ENCODE measurements at places on chromosomes 5 and 9. TPM values are rescaled to one million over a fixed set of nuclear protein-coding genes. Genes with fewer than 3 reads are reported as not detected.

Gene PRR7
- total RNA-seq, result 5.3 TPM

Gene CYLC2
- not detected for total RNA-seq

Gene SPINK13
- not detected for total RNA-seq

Gene ISOC1
- total RNA-seq, result 21.4 TPM

Gene ADRA1B
- total RNA-seq, result 0.49 TPM

Gene ITGA2
- total RNA-seq, result 17.6 TPM

Gene ALDH1A1
- total RNA-seq, result not detected

Gene TEX48
- 1.6 TPM for total RNA-seq

Gene CDC20B
- 0.53 TPM for total RNA-seq

GRCh38 chr5:138224712-138225111 is 11.6 kb upstream of the CDC23 start:
- H3K27me3 ChIP-seq, result peaks cover 20% of the 10 kb centered on the region
- no peak overlapping the region for H3K27ac ChIP-seq
- H3K36me3 ChIP-seq, result no peaks in the 10 kb centered on the region
- H3K4me1 ChIP-seq, result peaks cover 6% of the 10 kb centered on the region
- H3K4me3 ChIP-seq, result no peak overlapping the region
- DNase-seq, result no peak

DNA sequence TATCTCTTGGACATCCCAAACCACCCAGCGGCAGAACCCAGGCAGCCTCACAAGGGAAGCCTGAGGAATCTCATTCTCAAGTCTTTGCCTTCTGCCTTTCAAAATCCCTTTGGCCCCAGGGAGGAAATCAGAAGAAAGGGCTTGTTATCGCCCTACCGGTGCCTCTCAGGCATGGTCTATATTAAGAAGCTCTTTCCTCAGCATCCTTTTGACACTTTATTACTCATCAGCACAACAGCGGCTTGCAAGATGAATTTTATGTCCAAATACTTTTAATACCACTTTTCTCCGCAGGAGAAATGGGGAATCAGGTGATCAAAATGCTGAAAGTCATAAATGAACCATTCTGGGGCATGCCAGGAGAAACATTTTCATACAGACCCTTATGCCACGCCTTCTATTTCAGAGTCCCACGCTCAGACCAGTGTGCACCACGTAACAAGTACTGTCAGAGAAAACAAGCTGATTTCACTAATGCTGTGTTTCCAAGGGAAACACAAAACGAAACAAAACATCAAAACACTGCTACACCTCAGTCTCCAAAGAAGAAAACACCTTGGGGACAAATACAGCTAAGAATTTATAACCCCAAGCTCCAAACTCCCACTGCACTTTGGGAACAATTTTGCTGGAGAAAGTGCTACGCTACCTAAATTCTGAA is 30.0 kb downstream of the RAPGEF1 start:
- H3K36me3 ChIP-seq, result peaks cover 18% of the 10 kb centered on the region
- H3K4me1 ChIP-seq, result peaks cover 82% of the 10 kb centered on the region
- H3K27me3 ChIP-seq, result no peaks in the 10 kb centered on the region
- peak overlapping the region; percentile 90 for H3K27ac ChIP-seq
- DNase-seq, result peak; percentile 67
- peak overlapping the region; percentile 54 for H3K4me3 ChIP-seq

- no peaks in the 10 kb centered on the region for H3K27me3 ChIP-seq
- H3K36me3 ChIP-seq, result peaks cover 7% of the 10 kb centered on the region
- DNase-seq, result no peak
- H3K4me3 ChIP-seq, result no peak overlapping the region
- no peak overlapping the region for H3K27ac ChIP-seq
Measured at GRCh38 chr5:16577677-16578076, 39.1 kb downstream of the RETREG1 start.

- H3K27ac ChIP-seq, result no peak overlapping the region
- no peaks in the 10 kb centered on the region for H3K36me3 ChIP-seq
Measured at GRCh38 chr9:25939126-25939525, 260.9 kb upstream of the TUSC1 start.

DNA sequence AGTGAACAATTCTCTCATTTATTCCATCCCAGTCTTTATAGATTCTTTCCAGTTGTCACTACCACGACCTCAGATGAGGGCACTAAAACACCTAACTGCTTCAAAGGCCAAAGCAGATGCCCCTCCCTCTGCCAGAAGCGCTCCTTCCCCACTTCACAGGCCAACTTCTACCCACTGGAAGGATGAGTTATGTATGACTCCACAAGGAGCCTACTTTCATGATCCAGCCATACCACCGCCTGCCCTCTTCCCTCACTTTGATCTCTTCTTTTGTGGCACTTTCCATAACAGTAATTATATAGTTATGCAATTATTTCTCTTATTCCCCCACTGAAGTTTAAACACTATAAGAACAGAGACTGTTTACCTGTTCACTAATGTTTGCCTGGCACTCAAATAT is 93.7 kb downstream of the HOMER1 start:
- H3K27me3 ChIP-seq, result no peaks in the 10 kb centered on the region
- H3K27ac ChIP-seq, result no peak overlapping the region
- no peak for DNase-seq
- no peaks in the 10 kb centered on the region for H3K36me3 ChIP-seq

- DNase-seq, result no peak
- no peaks in the 10 kb centered on the region for H3K27me3 ChIP-seq
- H3K4me3 ChIP-seq, result no peak overlapping the region
- no peaks in the 10 kb centered on the region for H3K36me3 ChIP-seq
Measured at GRCh38 chr5:162672061-162672460, 604.5 kb downstream of the GABRG2 start.

DNA sequence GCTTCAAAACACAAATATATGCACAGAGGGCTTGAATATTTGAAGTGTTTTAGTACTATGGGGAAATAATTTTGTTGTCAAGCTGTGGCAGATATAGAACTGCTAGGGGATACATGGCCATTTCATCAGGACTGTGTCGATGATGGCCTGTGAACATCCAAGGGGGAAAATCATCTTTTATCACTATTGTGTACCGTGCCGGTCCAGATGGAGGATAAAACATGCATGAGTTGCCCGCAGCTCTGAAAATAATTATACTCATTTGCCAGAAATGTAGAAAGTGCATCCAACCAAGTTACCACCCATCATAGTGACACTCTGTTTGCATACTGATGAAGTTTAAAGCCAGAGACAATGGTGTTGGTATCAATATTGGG is 405.9 kb downstream of the ZSWIM6 start:
- H3K27ac ChIP-seq, result no peak overlapping the region
- no peak overlapping the region for H3K4me3 ChIP-seq
- no peak for DNase-seq
- no peaks in the 10 kb centered on the region for H3K36me3 ChIP-seq

DNA sequence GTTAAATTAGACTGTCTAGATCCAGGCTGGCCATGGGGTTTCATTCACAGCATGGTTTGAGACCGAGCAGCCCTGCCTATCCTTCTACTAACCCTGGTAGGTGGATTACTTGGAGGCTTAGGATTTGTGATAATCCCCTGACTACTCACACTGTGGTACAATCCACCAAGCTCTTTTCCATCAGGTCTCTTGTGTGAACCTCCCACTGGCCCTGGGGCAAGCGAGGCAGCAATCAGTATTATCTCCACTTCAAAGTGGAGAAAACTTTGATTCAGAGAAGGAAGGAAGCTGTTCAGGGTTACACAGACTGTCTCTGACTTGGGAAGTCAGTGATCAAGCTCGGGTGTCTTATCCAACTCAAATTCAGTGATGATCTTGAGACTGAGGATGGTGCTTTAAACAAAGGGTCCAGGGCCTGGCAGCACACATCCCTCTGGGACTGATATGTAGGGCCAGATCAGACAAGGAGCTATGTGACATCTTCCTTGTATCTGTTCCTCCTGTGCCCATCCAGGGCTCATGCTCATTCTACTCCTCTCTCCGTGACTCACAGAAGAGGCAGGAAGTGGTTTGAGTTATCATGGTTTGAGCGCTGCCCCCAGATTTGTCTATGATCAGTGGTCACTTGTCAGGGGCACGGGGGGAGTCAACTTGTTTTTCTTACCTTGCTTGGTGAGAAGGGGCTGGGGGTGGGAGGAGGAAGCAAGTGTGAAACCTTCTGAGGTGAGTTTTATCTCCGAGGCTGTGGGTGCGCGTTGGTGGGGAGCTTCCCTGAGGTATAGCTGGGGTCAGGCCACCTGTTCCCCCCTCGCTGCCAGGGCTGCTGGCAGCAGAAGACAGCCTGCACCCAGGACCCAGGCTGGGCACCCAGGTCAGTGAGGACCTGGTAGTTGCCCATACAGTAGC is 48.6 kb downstream of the RGS3 start:
- H3K4me1 ChIP-seq, result peaks cover 57% of the 10 kb centered on the region
- peak overlapping the region; percentile 87 for H3K27ac ChIP-seq
- DNase-seq, result peak; percentile 93
- H3K4me3 ChIP-seq, result peak overlapping the region; percentile 42
- H3K27me3 ChIP-seq, result no peaks in the 10 kb centered on the region

DNA sequence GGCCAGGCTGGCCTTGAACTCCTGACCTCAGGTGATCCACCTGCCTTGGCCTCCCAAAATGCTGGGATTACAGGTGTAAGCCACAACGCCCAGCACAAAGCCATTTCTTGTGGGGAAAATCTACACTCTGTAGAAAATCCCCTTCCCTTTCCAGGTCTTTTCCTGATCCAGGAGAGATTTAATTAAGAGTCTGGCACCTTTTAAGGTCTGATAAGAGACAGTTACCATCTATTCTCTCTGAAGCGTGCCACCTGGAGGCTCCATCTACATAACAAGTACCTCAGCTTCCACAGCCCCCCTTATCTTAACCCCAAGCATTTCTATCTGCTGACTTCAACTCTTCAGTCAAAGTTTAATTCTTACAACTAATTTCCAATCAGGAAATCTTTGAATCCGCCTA is 71.4 kb upstream of the CDK20 start:
- no peak overlapping the region for H3K4me3 ChIP-seq
- H3K27ac ChIP-seq, result no peak overlapping the region
- peaks cover 2% of the 10 kb centered on the region for H3K36me3 ChIP-seq
- peaks cover 2% of the 10 kb centered on the region for H3K4me1 ChIP-seq
- H3K27me3 ChIP-seq, result peaks cover 3% of the 10 kb centered on the region

- no peak overlapping the region for H3K4me3 ChIP-seq
- no peaks in the 10 kb centered on the region for H3K4me1 ChIP-seq
Measured at GRCh38 chr9:100295240-100295639, 57.5 kb downstream of the TEX10 start.

- no peak overlapping the region for H3K4me3 ChIP-seq
- peaks cover 14% of the 10 kb centered on the region for H3K4me1 ChIP-seq
- H3K27ac ChIP-seq, result no peak overlapping the region
- peaks cover 88% of the 10 kb centered on the region for H3K27me3 ChIP-seq
Measured at GRCh38 chr9:124017929-124018729, 6.6 kb downstream of the LHX2 start.

- H3K4me3 ChIP-seq, result no peak overlapping the region
- peaks cover 28% of the 10 kb centered on the region for H3K36me3 ChIP-seq
- DNase-seq, result no peak
- no peak overlapping the region for H3K27ac ChIP-seq
- H3K4me1 ChIP-seq, result peaks cover 27% of the 10 kb centered on the region
Measured at GRCh38 chr5:52830650-52831049, 42.9 kb downstream of the ITGA1 start.

GRCh38 chr9:95570646-95571045 is 53.9 kb upstream of the PTCH1 start:
- no peak overlapping the region for H3K27ac ChIP-seq
- no peak overlapping the region for H3K4me3 ChIP-seq
- no peak for DNase-seq
- H3K27me3 ChIP-seq, result peaks cover 38% of the 10 kb centered on the region
- H3K36me3 ChIP-seq, result no peaks in the 10 kb centered on the region

- H3K27me3 ChIP-seq, result no peaks in the 10 kb centered on the region
- peaks cover 41% of the 10 kb centered on the region for H3K4me1 ChIP-seq
- DNase-seq, result no peak
- peak overlapping the region; percentile 94 for H3K27ac ChIP-seq
- peaks cover 35% of the 10 kb centered on the region for H3K36me3 ChIP-seq
- H3K4me3 ChIP-seq, result peak overlapping the region; percentile 97
Measured at GRCh38 chr9:124414612-124415011, 630 bp downstream of the PSMB7 start.

DNA sequence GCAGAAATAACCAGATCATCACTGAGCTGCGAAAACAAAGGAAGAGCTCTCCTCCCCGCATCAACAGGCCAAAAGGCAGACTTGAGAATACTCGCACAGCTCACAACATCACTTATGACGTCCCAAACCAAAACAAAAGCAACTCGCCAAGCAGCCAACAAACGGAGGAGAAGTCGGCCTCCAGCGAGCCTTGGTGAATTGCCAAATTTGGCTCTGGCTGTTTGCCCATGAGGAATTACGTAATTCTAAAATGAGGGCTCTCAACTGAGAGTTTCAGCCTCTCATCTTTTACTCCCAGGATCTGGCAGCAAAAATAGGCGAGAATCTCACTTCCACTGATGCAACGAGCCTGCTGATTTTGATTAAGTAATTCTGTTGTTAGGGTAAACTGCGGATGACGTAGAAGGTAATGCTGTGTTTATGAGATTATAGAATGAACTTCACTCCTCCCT is 51.7 kb upstream of the SEMA6A start:
- DNase-seq, result no peak
- H3K27me3 ChIP-seq, result no peaks in the 10 kb centered on the region
- no peak overlapping the region for H3K27ac ChIP-seq

GRCh38 chr9:70601000-70601951 is 186.8 kb upstream of the KLF9 start:
- no peaks in the 10 kb centered on the region for H3K4me1 ChIP-seq
- H3K36me3 ChIP-seq, result no peaks in the 10 kb centered on the region
- no peak overlapping the region for H3K27ac ChIP-seq
- H3K4me3 ChIP-seq, result no peak overlapping the region
- no peaks in the 10 kb centered on the region for H3K27me3 ChIP-seq

DNA sequence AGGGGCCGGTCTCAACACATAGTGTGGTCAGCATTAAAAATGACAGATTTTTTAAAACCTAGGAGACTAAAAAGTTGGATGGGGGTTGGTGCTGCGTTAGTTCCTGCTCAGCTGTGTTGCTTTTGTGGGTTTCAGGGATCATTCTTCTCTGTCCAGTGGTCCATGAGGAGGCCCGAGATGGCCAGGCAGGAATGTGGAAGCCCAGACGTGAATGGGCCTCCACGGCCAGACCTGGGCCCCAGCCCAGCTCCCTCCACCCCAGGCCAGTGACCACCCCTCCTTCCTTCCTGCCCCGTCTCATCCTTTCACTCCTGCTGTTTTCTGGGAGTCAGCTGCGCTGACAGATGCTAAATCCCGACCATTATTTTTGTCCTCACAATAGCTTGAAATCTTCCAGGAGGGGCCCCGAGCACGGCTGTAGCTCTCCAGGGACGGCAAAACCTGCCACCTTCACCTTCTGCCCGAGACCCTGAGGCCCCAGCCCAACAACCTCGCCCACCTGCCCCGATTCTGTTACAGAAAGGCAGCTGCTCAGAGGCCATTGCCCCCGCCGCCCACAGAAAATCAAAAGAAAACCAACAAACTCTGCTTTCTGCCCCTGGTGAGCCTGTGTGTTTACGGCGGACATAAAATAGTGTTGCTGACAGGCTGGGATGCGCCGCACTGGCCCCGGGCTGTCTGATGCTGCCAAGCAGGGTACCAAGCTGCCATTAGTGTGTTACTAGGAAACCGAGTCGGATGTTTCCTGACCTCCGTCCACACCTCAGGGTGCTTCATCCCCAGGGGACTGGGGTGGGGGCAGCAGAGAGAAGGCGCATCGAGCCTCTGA is 83.7 kb upstream of the SARDH start:
- no peaks in the 10 kb centered on the region for H3K36me3 ChIP-seq
- no peak overlapping the region for H3K4me3 ChIP-seq
- no peaks in the 10 kb centered on the region for H3K27me3 ChIP-seq
- no peak overlapping the region for H3K27ac ChIP-seq

Measured in activated CD8-positive, alpha-beta memory T cell treated with anti-CD3 and anti-CD28 coated beads, Interleukin-2, amount 10 ng/mL, durations not matched to agents 7 days and 5 days (primary cell).